Muscle of arm (tissue), 14 donors: ENCODE measurements at places on chromosomes 6 and 20. TPM values are rescaled to one million over a fixed set of nuclear protein-coding genes. Genes with fewer than 3 reads are reported as not detected.

The KIAA1755 gene
- 10.7 TPM for polyA plus RNA-seq

The WDR27 gene
- polyA plus RNA-seq, result not detected

The SPATA25 gene
- polyA plus RNA-seq, result 3.3 TPM

The BPIFB2 gene
- not detected for polyA plus RNA-seq

The MATN4 gene
- not detected for polyA plus RNA-seq

The LAMA2 gene
- polyA plus RNA-seq, result 180 TPM

The LINC00237 gene
- polyA plus RNA-seq, result not detected

The SRSF12 gene
- 4.0 TPM for polyA plus RNA-seq

The NKX2-4 gene
- polyA plus RNA-seq, result not detected

The DPPA5 gene
- polyA plus RNA-seq, result not detected

The OPN5 gene
- 0.24 TPM for polyA plus RNA-seq
